Cortex of kidney (tissue), 1 donor: ENCODE measurements at places on chromosomes 3 and 15.

- no peak for DNase-seq
These were observed 203.8 kb downstream of the RORA start for GRCh38 chr15:61025308-61025707.

- DNase-seq, result no peak
These were observed 39.4 kb downstream of the TMCO5A start for GRCh38 chr15:37973856-37974255.

- no peak for DNase-seq
These were observed 31.8 kb downstream of the EPHB3 start for GRCh38 chr3:184593220-184593927.

DNA sequence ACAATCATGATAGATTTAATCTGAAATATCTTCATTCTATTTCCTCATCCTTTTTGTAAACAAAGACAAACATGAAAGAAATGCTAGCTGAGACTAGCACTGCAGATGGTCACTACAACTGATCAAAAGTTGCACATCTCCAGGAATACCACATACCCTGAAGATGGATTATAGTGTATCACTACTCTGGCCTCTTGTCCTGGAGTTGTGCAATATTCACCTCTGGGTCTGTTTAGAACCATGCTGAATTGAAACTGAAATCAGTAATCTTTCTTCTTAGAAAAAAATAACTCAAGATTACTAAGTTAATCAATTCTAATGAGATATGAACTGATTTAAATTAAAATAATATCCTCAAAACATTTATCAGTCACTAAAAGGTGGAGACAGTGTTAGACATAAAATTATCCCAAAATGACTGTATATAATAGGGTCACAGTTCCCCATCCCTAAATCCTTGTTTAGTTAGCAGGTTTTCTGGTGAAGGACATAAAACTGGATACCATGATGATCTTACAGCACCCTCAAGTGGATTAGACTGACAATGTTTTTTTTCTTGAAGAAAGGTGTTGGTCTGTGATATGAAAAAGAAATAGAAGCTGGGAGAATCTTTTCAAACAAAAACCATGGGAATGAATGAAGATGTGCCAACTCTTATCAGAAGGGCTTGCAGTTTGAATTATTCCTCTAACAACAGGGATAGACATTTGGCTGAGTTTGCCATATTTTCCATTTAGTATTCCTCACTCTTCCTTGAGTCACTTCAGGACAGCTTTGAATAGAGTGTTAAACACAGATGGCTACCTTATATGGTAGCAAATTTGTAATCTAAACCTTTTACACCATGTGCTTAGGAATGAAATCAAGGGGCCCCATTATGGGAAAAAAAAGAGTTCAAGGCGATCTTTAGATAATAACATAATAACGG is 7.1 kb upstream of the TTC14 start:
- DNase-seq, result no peak

DNA sequence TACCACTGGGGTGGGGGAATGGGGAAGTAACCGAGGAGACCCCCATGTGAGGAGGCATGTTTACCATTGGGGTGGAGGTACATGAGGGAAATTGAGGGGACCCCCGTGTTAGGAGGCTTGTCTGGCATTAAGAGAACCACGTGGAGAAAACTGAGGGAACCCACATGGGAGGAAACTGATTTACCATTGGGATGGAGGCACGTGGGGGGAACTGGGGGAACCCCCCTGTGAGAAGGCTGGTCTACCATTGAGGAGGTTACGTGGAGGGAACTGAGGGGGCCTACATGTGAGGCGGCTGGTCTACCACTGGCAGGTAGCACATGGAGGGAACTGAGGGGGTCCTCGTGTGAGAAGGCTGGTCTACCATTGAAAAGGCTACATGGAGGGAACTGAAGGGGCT is 159.4 kb downstream of the FBLN2 start:
- no peak for DNase-seq

- no peak for DNase-seq
These were observed 55.7 kb downstream of the SYNPR start for GRCh38 chr3:63333815-63334214.

DNA sequence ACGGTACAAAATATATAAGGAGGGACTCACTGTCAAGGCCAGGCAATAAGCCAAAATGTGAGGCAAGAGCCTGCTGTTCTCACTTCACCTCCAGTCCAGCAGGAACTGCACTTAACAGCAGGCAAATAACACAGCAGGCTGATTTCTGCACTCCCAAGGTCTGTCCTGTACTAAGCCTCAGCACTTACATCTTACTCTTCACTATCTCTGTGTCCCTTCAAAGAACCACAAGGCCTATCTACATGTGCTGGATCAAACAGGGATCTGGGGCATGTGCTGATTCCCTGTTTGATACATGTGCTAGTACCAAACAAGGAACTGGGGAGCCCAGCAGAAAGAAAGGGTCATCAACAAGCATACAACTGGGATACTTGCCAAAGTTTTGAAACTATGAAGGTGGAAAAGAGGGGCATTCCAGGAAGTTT is 22.2 kb downstream of the UACA start:
- DNase-seq, result no peak

DNA sequence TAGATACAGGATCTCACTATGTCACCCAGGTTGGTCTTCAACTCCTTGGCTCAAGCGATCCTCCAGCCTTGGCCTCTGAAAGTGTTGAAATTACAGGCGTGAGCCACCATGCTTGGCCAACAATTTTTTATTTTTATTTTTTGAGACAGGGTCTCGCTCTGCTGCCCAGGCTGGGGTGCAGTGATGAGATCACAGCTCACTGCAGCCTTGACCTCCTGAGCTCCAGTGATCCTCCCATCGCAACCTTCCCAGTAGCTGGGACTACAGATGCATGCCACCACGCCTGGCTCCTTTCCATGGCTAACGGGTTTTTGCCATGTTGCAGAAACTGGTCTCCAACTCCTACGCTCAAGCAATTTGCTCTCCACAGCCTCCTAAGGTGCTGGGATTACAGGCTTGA is 20.2 kb upstream of the PIK3CB start:
- DNase-seq, result no peak

DNA sequence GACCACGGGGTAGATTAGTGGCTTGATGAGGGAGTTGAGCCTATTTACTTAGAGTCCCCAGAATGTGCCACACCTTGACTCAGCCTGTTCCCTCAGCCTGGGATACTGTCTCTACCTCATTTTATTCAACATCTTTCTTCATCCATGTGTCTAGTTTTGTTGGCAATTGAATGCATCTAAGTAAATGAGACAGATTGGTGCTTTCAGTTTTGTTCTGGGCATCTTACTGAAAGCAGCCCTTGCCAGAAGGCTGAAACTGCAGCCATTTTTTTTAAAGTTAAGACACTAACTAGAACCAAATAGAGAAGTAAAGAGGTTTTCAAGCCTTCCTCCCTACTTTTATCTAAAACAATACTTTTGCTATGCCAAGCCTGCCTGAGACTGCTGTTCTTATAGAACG is 246.8 kb downstream of the SLCO3A1 start:
- DNase-seq, result no peak

GRCh38 chr3:52420388-52420787 is 24.5 kb downstream of the SEMA3G start:
- no peak for DNase-seq

- DNase-seq, result no peak
These were observed 641 bp downstream of the OPA1 start for GRCh38 chr3:193593668-193594030.

DNA sequence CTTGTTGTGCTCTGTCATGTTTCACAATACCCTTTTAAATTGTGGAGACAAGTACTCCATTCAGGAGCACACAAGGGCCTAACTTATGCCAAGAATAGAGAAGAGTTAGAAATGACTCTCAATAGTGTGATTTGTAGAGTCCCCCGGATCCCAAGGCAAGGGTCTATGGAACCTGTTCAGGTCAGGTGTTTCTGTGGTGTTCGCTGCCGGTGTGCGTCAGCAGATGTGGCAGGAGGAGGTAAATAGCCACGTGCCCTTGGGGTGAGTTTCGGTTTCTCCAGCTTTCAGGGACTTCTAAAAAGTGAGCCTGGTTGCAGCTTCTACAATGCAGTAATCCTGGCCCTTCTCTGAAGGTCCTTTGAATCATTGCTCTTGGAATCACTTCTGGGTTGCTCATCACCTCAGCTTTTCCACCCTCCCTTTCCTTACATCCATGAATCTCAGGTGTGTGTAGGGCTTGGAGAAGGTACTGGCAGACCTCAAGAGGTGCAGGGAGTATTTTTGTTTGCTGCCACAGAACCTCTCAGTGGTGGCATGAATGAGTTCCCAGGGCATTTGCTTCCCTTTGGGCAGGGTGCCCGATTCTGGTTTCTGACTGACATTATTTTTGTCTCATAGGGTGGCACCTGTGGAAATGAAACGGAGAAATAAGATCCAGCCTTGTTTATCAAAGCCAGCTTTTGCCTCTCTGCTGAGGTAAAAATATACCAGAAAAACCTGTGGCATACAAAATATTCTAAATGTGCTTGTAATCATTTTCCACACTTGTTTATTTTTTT is 7.3 kb downstream of the ST3GAL6 start:
- DNase-seq, result no peak

- no peak for DNase-seq
These were observed 76.8 kb downstream of the LEKR1 start for GRCh38 chr3:156902916-156903315.

DNA sequence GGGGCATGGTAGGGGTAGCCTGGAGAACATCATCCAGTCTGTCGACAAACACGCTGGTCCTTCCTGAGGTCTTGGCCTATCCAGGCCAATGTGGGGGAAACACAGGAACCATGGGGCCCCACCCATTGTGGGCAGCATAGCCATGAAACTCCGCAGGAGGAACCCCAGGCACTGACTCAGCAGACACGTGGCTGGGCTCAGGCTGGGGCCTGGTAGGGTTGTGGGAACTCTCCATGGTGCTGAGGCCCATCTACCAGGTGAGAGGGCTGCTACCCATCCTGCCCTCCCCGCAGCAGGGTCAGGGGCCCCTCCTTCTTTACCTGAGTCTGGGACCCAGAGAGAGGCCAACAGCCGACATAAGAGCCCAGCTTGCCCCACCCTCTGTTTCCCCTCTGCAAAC is 22.6 kb upstream of the CACNA2D2 start:
- no peak for DNase-seq

- DNase-seq, result no peak
These were observed 580.2 kb downstream of the NLGN1 start for GRCh38 chr3:173977747-173978146.

- no peak for DNase-seq
These were observed 204.4 kb upstream of the C2CD4B start for GRCh38 chr15:62369454-62369853.

GRCh38 chr3:25229586-25229985 is 198.5 kb upstream of the RARB start:
- no peak for DNase-seq

GRCh38 chr3:26064297-26064696 is 274.4 kb downstream of the OXSM start:
- no peak for DNase-seq

- DNase-seq, result no peak
These were observed 16.8 kb downstream of the LPP start for GRCh38 chr3:188170461-188171459.

GRCh38 chr15:95765161-95765560 is 565.3 kb upstream of the NR2F2 start:
- DNase-seq, result no peak

GRCh38 chr15:51349156-51349844 is 7.8 kb downstream of the GLDN start:
- DNase-seq, result no peak

- DNase-seq, result no peak
These were observed 162.8 kb upstream of the TOPAZ1 start for GRCh38 chr3:44078863-44079262.

GRCh38 chr15:28116521-28117431 is 17.7 kb upstream of the OCA2 start:
- no peak for DNase-seq

GRCh38 chr15:61032600-61033286 is 196.4 kb downstream of the RORA start:
- no peak for DNase-seq

- no peak for DNase-seq
These were observed 269.9 kb upstream of the GADL1 start for GRCh38 chr3:31164381-31164780.

- DNase-seq, result no peak
These were observed 60.0 kb upstream of the MNS1 start for GRCh38 chr15:56524915-56525314.

- DNase-seq, result no peak
These were observed 169.9 kb downstream of the WDR72 start for GRCh38 chr15:53589520-53590057.

- no peak for DNase-seq
These were observed 9.9 kb downstream of the APOD start for GRCh38 chr3:195573611-195574496.

DNA sequence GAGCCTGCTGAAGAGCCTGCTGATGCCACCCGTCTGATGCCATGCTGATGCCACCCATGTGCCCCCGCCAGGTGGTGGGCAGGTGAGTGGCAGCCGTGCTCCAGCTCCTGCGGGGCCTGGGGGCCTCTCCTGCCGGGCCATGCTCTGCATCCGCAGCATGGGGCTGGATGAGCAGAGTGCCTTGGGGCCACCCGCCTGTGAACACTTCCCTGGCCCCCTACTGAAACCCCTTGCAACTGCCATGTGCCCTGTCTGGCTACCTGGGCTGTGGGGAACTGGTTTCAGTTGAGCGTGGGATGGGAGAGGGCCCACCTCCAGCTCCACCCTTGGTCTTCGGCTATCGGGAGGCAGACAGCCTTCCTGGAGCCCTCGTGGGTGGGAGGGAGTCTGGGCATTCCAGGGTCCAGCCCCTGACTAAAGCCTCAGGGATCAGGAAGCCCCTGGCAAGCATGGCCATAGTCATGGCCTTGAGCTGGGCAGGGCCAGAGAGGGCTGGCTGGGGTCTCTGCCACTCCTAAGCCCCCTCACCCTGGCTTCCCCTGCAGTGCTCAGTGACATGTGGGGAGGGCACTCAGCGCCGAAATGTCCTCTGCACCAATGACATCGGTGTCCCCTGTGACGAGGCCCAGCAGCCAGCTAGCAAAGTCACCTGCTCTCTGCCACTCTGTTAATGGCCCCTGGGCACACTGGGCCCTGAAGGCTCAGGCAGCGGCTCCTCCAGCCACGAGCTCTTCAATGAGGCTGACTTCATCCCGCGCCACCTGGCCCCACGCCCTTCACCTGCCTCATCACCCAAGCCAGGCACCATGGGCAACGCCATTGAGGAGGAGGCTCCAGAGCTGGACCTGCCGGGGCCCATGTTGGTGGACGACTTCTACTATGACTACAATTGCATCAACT is 92.2 kb downstream of the TBC1D2B start:
- DNase-seq, result no peak

DNA sequence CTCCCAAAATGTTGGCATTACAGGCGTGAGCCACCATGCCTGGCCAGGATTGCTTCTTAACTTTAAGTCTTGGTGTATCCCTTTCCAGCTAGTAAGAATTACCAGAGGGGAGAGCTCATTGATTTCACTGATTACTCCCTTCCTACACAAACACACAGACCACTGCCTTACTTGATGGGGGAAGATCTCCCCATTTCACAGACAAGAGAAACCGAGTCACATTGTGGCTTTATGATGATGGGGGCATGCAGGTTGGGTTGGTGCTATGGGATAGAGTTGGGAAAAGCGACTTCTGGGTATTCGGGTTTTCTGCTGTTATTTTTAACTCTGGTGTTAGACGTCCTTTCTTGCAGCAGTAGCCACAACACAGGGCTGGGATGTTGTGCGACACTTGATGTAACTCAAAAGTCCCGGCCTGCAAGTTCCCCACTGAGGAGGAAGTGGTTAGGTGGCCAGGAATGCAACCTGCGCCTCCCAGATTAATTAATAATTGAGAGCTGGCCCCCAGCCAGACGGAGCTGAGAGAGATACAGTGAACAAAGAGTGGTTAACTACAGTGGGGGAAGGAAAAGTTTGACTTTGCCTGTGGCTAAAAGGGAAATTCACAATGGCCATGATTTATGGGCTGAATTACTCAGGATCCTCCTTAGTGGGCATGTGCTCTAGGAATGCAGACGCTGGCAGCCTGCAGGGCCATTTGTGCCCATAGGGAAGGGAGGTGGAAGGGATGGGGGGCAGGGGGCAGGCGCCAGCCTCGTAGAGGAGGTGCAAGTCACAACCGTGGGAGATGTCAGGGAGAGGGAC is 63.6 kb downstream of the SMAD6 start:
- DNase-seq, result no peak
